Fibroblast of lung (primary cell): ENCODE measurements at places on chromosomes 3 and 15.
A peak's percentile ranks its signal among the peaks of the same experiment; 100 is the strongest.

DNA sequence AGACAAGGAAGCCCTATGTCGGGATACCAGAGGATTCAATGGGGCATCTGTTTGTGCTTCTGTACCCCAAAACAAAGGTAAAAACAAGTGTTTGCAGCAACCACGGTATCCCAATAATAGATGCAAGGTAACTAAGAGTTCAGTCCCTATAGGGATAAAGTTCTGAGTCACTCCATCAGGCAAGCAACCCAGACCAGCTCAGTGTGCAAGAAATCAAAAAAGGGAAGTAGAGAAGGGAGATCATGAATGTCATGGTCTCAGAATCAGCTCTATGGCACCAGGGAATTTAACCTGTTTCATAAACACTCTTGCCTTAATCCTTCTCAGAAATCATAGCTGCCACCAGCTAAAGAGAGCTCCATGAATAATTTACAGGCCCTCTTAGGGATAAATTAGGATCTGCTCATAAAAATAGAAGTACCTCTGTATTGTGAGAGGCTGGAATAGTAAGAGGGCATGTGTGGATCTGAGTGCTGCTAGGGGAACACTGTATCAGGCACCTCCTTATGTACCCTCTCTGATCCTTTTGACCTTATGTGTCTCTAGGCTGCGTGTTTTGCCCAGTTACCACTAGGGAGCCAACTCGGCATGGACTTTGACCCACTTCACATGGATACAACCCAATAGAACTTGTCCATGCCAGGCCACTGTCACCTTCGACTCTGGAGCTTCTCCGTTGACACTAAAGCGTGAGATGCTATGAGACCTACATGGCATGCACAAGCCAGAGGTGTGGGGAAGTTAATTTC, 754.6 kb downstream of the AGBL1 start:
- H3K4me3 ChIP-seq, result no peak overlapping the region
- H3K27me3 ChIP-seq, result no peaks in the 10 kb centered on the region
- no peak for DNase-seq
- no peaks in the 10 kb centered on the region for H3K4me1 ChIP-seq

DNA sequence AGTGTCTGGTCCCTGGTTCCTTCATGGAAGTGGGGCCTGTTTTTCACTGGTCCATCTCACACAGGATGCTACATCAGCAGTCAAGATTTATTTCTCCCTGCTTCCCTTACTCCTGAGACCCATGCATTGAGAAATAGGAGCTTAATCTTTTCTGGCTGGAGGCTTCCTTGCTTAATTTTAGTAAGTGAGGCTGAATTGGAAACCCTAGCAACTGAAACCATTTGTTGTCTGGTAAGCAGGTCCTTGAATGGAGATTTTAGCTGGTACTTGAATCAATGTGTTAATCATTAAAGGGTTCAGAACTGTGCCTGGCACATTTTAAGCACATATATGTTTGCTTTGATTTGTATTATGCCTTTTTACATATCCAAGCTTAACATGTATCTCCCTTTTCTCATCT, 20.2 kb upstream of the MEF2A start:
- no peak overlapping the region for H3K27ac ChIP-seq
- DNase-seq, result no peak
- H3K36me3 ChIP-seq, result no peaks in the 10 kb centered on the region

DNA sequence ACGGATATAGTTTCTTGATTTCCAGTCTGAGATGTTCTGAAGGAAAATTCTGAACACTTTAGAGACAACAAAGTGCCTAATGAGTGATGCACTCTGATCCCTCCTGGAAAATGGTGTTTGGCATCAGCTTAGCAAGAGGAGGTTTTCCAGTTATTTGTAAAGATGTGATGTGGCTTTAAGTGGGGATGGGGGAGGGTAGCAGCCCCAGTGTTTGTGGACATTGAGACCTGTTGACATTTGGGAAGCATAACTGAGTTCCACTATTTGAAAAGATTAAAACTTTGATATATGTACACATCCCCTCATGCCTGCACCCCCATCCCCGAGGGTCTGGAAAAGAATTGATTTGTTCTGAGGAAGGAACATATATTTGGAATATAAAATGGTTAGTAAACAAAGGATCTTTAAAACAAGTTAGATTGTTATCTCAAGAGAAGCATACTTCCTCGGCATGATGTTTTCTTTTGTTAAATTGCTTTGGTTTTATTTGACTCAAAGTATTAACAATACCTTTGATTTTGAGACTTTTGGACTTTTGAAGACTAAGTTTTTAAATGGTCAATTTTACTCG, 6.5 kb downstream of the IGF1R start:
- no peaks in the 10 kb centered on the region for H3K36me3 ChIP-seq
- H3K27ac ChIP-seq, result no peak overlapping the region
- H3K4me1 ChIP-seq, result peaks cover 6% of the 10 kb centered on the region
- no peak for DNase-seq

- H3K27ac ChIP-seq, result peak overlapping the region; percentile 98
- no peaks in the 10 kb centered on the region for H3K36me3 ChIP-seq
- H3K4me3 ChIP-seq, result peak overlapping the region; percentile 88
- peak; percentile 53 for DNase-seq
- H3K27me3 ChIP-seq, result no peaks in the 10 kb centered on the region
These were observed 848 bp downstream of the NCEH1 start for GRCh38 chr3:172709774-172710663.

GRCh38 chr15:94131875-94132274, 99.5 kb upstream of the MCTP2 start:
- H3K27me3 ChIP-seq, result no peaks in the 10 kb centered on the region
- no peaks in the 10 kb centered on the region for H3K36me3 ChIP-seq
- H3K4me1 ChIP-seq, result no peaks in the 10 kb centered on the region
- H3K4me3 ChIP-seq, result no peak overlapping the region
- DNase-seq, result no peak
- H3K27ac ChIP-seq, result no peak overlapping the region

DNA sequence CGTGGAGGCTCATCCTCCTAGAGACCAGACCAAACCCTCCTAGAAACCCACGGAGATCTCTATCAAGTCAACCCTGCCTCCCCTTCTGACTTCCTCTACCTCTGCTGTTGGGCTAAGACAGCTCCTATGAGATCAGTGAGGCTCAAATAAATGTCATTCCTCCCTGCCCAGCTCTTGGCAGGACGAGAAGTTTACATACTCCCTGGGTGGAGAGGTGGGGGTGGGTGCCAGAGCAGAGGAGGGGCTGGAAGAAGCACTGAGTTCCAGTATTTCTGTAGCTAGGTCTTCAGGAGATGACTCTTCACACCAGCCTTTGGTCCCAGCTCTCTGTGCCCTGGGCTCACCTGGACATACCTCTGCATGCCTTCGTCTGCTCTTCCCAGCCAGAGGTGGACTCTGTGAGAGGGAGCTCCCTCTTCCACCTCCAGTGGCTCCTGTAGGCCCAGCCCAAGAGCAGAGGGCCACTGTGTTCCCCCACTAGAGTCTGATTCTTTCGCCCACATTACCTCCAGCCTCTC, 42.4 kb upstream of the TLE3 start:
- DNase-seq, result no peak
- H3K4me1 ChIP-seq, result peaks cover 5% of the 10 kb centered on the region
- H3K36me3 ChIP-seq, result no peaks in the 10 kb centered on the region

DNA sequence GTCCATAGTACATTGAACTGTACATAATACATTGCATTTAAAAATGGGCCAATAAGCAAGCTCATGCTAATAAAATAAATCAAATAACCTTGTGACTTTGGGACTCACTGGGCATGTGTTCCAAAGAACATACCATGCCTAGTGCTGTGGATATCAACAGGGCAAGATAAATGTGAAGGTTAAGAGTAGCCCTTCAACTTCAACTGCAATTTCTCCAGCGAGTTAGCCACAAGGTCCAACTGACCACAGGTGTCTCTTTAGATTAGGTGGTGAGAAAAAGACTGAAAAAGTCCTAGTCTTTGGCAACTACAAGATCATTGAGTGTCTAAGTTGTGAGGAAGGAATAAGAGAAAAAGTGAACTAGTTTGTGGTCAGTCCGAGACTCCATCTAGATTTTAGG, 78.3 kb upstream of the ATP11B start:
- no peak overlapping the region for H3K27ac ChIP-seq
- H3K4me3 ChIP-seq, result no peak overlapping the region
- H3K27me3 ChIP-seq, result no peaks in the 10 kb centered on the region
- no peaks in the 10 kb centered on the region for H3K4me1 ChIP-seq
- H3K36me3 ChIP-seq, result no peaks in the 10 kb centered on the region
